ENCODE measurements at places on chromosomes 2 and 18.

DNA sequence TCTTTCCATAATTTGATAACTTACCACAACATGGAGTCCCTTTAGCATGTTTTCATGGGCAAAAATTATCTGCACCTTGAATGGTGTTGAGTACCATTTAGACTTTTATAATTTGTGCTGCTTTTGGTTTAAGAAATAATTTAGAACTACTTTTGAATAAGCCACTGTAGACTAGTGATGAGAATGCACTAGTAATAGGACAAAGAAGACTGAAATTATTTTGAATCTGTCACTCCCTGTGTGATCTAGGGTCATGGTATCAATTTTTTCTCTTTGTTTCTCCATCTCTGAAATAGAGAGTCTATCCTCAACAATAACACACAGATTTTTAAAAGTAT lies 37.7 kb downstream of the EFEMP1 start:
- DNase-seq, result no peak

DNA sequence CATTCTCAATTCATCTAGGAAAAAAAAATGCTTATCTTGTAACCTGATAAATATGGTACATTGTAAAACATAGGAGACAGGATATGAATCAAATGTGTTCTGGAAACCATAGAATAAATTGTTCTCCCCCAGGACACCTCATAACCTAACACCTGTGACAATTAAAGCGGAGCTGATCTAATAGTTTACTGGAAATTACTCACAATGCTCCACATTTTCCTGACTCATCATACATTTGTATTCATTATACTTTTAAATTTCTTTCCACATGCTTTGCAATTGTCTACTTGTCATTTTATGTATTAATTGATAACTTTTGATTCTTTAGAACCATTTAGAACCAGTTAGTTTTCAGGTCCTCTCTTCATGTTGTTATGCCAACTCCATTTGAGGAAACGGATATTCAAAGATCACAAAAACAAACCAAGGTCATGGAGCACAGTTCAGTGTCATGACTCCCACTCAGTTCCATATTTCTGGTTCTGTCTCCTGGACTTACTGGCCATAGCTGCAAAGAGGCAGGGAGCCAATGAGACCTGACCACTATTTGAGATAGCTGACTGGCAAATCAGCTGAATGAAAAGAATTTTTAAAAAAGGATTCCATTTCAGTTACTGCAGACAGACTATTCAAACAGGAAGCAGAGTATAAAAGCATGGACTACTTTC lies 128.5 kb downstream of the CALCRL start:
- peak; percentile 91 for DNase-seq

DNA sequence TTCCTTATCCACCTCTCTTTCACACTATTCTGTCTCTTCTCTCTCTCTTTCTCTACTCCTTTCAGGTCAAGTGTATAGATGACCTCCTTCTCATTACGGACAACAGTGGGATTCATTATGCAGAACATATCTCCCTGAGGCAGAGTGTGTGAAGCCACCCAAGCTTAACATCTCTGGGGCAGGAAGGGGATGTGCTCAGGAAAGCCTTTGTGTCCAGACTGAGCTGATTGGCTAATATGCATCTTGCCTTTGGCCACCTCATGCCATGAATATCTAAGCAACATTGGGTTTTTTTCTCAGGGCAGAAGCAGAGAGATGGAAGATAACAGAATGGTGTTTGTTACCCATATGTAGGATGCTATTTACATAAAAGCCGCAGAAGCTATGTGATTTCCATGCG lies 211.4 kb upstream of the LRRTM1 start:
- DNase-seq, result no peak

DNA sequence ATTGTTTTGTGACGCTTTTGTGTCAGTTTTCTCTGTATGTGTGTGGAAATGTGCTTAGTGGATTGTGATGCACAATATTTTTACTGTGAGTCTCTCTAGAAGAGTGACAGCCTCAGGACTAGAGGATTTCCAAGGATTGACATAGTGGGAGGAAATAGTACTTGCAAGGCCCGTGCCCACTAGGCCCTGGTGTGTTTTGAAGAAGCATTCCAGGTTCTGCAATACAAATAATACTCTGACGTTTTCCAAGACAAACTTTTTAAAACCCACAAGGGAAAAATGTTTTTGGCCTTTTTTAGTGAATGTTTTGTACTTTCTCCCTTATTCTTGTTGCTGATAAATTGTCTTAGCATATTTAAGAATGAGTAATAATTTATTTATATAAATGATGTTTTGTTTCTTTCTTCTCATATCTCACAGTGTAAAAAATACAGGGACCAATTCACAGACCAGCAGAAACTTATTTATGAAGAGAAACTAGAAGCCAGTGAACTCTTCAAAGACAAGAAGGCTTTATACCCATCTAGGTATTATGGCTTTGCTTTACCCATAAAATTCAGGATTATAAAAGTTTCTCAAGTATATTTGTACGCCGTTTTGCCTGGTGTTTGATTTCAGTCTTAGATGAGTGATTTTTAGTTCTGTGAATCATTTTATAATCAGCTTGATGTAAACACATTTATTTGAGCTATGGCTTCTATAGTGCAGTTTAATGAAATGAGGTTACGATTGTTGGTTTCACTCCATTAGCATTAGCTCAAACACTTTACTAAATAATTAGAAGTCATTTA lies 165.6 kb downstream of the MYO1B start:
- no peak for DNase-seq

- no peak for DNase-seq
Measured at GRCh38 chr2:82330155-82330554, 2025.6 kb upstream of the LRRTM1 start.
